Activated naive CD8-positive, alpha-beta T cell treated with anti-CD3 and anti-CD28 coated beads, Interleukin-2, amount 50 U/mL, for 24 hours (primary cell): ENCODE measurements at places on chromosomes 2 and 18.

- H3K36me3 ChIP-seq = peaks cover 9% of the 10 kb centered on the region
- no peak overlapping the region for H3K27ac ChIP-seq
- no peaks in the 10 kb centered on the region for H3K4me1 ChIP-seq
- H3K4me3 ChIP-seq = no peak overlapping the region
- DNase-seq = no peak
- H3K27me3 ChIP-seq = no peaks in the 10 kb centered on the region
Observed at GRCh38 chr2:216465579-216466195, 33.0 kb upstream of the RPL37A start.

DNA sequence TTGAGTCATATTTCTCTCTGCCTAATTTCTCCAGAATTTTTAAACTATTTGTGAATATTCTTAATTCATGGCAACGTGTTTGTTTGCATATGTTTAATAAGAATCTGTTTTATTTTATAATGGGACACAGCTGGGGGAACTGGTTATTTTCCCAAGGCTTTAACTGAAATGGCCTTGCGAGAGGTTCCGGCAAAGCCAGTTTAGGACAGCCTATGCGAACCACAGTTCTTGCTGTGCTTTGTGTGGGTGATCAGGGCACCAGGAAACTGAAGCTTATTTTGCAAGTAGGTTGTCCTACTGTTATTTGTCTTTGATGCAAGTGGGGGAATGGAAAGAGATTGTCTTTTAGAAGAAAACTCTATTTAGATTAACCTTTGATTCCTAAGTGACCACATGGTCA is 6.5 kb downstream of the ANKMY1 start:
- DNase-seq = no peak
- H3K27ac ChIP-seq = no peak overlapping the region
- H3K36me3 ChIP-seq = peaks cover 38% of the 10 kb centered on the region
- H3K4me3 ChIP-seq = no peak overlapping the region

GRCh38 chr2:107775211-107775610 is 51.5 kb upstream of the RGPD4 start:
- no peaks in the 10 kb centered on the region for H3K4me1 ChIP-seq
- H3K36me3 ChIP-seq = no peaks in the 10 kb centered on the region
- no peak overlapping the region for H3K27ac ChIP-seq
- no peaks in the 10 kb centered on the region for H3K27me3 ChIP-seq

DNA sequence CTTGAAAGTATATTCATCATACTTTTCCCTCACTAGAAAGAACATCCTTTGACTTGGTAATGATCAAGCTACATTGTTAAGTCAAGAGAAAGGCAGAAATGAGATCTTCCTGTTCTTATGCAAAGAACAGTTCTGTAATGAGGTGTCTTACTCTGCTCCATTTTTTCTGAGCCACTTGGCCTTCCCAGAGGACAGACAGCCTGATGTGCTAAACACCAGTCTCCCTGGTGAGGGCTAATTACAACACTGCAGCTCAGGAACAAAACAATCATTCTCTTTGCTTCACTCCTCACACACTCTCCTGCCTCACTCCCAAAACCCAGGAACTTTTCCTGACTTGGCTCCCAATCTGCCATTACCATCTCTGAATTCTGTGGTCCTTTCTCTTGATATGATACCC is 25.6 kb downstream of the TACR1 start:
- H3K27me3 ChIP-seq = no peaks in the 10 kb centered on the region
- H3K4me1 ChIP-seq = no peaks in the 10 kb centered on the region
- no peak overlapping the region for H3K4me3 ChIP-seq
- H3K27ac ChIP-seq = no peak overlapping the region
- no peaks in the 10 kb centered on the region for H3K36me3 ChIP-seq

DNA sequence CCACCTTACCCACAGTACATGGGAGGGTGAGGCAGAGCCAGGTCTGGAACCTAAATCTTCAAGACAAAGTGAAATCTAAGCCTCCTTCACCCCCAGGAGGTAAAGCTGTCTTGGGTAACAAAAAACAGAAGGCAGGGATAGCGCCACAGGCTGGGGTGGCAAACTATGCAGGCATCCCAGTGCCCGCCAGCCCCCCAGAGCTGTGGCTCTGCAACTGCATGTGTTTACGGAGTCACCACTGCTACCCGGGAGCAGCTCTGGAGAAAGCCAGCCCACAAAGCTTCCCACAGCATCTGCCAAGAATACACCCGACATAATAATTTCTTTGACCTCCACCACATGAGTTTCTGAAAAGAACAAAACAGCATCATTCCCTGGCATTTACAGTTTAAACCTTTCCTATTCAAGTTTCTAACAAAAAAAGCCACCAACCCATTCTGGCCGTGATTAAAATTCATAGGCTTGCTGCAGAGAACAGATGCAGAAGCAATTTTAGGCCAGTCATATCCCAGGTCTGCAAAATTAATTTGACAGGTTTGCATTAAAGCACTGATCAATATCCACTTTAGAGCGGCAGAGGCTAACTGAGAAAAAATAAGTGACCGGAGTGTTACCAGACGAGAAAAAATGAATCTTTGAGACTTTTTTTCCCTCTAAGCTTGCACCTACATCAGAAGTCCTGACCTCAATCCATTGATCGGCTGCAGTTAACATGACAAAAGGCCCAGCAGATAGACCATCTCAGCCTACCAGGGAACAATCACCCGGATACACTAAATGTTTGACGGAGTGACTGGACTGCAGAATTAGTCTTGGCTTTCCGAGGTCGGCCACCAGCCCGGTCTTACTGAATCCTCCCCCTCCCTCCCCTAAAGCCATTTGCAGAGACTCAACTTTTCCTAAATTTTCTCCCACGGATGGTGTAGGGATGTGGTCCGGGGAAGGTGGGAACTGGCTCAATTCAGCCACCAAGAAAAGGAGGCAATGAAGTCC is 309.6 kb upstream of the SKOR2 start:
- no peaks in the 10 kb centered on the region for H3K4me1 ChIP-seq
- no peaks in the 10 kb centered on the region for H3K36me3 ChIP-seq
- no peak overlapping the region for H3K27ac ChIP-seq
- peaks cover 26% of the 10 kb centered on the region for H3K27me3 ChIP-seq
- no peak overlapping the region for H3K4me3 ChIP-seq
- DNase-seq = no peak
